Stimulated activated CD8-positive, alpha-beta memory T cell treated with anti-CD3 and anti-CD28 coated beads, Interleukin-2, amount 100 ng/mL, for 1 hour (primary cell): ENCODE measurements at places on chromosomes 12 and 14.

DNA sequence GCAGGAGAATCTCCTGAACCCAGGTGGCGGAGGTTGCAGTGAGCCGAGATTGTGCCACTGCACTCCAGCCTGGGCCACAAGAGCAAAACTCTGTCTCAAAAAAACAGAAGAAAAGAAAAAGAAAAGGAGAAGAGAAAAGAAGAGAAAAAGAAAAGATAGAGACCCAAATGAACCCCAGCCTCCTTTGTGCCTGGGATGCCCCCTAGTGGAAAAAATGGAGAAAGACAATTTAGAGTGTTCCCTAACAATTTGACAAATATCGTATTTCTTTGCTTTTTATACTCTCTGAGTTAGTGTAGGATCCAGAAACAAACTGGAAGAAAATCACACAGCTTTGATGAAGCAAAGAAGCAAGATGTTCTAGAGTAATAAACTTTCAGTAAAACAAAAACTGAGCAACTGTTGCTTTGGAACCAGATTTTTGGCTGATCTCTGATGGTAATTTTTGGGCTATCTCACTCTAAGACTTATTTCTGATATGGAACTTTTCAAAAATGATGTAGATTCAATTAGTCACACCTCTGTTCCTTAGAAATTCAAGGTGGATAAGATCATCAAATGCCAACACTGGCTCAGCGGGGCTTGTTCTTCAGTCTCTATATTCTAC, 18.6 kb upstream of the PRKAB1 start:
- no peak for DNase-seq

DNA sequence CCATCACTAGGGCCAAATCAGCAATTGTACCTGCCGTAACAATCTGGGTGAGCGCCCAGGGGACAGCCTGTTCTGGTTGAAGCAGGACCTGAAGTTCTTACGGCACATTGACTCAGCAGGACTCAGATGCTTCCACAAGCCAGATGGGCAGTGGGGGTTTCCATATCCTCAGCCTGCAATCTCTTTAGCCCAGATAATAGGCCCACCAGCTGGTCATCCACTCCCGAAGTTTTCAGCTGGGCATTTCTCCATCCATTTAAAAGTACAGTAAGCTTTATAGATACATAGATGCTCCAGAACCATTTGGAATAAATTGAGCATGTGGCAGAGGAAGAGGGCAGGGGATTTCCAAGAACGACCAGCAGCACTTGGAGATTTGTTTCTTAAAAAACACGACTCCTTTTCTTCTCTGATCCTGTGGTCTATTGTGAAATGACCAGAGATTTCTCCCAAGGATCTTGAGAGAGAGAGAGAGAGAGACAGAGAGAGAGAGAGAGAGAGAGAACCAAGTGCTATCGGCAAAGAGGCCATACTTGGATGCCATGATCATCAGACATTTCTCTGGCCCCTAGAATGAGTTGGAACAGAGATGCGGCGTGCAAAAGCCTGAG, 74.8 kb upstream of the PLXNC1 start:
- DNase-seq: no peak

DNA sequence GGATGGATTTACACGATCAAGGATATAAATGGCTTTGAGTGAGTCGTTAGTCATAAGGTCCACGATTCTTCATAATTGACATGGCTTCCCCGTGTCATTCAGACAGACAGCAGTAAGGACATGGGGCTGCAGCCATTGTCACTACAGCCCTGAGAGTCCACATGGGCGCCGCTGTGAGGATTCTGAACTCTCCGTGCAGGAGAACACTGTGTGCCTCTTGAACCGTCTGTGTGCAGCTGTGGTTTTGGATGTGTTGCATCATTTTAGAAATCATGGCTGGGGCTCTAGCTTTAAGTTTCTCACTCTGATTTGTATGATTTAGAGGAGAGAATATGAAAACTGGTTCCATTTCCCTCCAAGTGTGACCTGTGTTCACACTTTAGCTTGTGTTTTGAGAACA, 47.2 kb downstream of the NPAS3 start:
- no peak for DNase-seq

DNA sequence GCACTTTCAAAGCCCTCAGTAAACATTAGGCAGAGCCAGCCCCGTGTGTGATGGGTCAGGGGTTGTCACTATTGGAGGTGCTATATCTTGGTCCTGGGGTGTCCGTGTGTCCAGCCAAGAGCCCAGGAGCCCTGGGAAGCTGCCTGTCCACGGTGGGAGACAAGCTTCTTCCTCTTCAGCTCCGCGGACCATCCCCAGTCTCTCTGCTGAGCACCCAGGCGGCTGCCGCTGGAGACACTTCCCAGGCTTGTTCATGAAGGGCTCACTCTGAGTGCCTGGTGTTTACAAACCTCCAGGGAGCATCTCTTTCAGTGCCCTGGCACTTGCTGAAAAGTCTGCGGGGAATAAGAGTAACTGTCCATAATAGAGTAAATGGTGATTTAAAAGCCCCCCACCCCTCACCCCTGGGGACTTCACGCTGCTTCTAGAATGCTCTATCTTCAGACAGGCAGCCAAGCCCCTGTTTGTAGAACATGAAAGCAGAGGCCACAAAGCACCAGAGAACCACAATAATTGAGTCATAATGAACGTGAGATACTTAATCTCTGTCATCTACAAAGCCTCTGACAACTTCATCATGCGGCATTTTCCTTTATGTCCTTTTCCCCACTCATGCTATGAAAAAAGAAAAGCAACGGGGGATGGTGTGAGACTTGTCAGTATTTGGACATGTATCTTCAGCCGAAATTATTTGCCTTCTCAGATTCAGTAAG, 178.6 kb downstream of the TMEM132C start:
- DNase-seq: no peak

DNA sequence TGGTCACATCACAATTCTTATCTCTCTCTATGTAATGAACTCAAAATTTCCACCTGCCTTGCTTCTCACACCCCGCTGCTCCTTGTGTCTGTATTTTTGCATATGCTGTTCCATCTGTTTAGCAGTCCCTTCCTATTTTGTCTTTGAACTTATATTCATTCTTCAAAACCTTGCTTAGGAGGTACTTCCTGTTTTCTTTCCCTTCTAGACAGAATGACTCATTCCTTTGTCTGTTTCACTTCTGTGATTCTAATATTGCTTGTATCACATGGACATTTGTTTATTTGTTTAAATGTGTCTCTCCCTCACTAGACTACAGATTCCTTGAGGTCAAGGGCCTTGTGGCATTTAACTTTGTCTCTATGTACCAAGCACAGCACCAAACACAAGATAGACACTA, 424.2 kb downstream of the ETNK1 start:
- no peak for DNase-seq

DNA sequence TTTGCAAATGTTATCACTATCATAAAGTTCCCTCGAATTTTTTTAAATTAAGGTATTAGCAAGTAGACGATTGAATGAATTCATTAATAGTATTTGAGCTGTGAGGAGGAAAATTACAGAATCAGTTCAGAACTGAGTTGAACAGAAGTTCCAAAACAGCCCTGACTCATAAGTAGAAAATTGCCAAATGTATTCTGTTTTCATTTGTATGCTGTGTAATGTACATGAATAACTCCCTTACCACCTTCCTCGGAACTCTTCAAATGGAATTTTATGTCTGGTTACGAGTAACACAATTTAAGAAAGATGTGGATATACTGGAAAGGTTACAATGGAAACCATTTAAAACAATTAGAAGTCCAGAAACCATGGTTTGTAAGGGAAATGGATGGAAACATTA, 283.3 kb upstream of the FAR2 start:
- DNase-seq: no peak

- DNase-seq: no peak
Observed at GRCh38 chr12:119440803-119441360, 106.4 kb downstream of the CCDC60 start.

DNA sequence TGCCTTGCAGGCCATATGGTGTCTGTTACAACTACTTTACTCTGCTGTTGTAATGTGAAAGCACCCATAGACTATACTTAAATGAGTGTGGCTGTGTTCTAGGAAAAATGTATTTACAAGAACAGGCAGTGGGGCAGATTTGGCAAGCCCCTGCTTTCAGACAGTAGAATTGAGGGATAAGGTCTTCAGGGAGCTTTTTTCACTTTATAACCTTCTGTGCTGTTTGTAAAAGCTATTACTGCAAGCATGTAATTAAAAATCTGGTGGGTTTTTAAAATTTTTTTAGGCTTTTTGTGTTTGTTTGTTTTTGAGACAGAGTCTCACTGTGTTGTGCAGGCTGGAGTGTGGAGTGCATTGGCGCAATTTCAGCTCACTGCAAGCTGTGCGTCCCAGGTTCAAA, 73.9 kb downstream of the VEZT start:
- DNase-seq: no peak

- DNase-seq: no peak
Observed at GRCh38 chr14:105023144-105023543, 2.3 kb upstream of the CDCA4 start.

DNA sequence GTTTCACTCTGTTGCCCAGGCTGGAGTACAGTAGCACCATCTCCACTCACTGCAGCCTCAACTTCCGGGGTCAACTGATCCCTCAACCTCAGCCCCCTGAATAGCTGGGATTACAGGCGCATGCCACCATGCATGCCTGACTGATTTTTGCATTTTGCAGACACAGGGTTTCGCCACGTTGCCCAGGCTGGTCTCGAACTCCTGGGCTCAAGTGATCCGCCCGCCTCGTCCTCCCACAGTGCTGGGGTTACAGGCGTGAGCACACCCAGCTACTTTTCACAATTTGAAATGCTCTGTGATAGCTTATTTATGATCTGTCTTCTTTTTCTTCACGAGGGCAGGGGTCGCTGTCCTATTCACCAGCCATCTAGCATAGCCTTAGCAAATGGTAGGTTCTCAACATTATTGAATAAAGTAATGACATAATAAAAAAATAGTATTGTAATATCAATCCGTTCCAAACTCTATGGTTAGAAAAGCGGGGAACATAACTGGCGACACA, 477 bp upstream of the DDX47 start:
- DNase-seq: no peak

- DNase-seq: no peak
Observed at GRCh38 chr12:113220593-113221180, 577 bp upstream of the TPCN1 start.

DNA sequence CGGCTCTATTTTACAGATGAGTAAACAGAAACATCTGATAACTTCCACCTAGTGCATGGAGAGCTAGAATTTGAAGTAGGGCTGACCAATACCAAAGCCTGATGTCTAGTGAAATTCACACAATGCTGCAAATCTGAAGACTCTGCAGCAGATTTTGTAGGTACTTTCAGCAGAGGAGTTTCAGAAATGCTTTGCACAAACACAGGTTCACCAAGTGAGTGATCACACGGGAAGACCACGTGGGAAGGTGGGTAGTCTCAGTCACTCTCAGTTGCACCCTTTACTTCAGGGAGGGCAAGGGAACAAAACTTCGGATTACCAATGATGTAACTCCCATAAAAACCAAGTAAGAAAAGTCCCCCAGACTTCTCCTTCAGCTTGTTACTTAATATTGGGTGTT, 63.3 kb upstream of the DAAM1 start:
- no peak for DNase-seq

DNA sequence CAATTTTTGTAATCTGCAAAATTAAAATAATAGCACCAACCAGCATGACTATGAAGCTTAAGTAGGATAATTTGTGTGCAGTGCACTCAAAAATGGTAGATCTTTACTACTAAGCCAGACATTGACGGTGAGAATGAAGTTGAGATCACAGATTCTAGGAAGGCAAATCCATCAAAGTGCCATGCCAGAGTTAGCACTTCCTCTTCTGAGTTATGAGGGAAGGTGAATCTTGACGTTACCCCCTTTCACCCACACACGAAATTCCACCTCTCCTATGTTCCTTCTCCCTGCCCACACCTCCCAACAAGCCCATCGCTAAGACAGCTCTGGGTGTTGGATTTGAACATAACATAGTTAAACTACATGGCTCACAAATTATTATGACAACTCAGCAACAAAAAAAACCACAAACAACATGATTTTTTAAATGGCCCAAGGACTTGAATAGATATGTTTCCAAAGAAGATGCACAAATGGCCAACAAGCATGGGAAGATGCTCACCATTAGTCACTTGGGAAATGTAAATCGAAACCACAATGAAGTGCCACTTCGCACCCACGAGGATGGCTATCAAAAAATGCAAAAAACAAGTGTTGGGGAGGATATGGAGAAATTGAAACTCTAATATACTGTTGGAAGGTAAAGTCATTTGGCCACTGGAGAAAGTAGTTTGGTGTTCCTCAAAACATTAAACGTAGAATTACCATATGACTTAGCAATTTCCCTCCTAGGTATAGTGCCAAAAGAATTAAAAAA, 119.3 kb upstream of the RAP1B start:
- DNase-seq: no peak

DNA sequence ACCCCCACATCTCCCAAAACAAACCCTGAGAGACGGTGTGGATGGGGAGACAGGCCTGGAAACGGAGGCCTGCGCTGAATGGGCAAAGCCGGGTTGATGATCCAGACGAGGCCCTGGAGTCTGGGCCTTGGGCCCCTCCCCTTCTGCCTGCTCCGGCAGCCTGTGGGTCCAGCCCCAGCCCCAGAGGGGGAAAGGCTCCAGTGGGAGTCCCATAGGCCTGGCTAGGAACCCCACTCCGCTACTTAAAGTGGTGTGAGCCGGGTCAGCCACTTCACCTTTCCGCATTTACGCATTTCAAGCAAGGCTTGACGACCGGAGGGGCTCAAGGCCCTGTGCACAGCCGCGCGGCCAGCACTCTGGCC, 695 bp upstream of the TNFAIP2 start:
- no peak for DNase-seq

- no peak for DNase-seq
Observed at GRCh38 chr14:106513302-106513701, 986.9 kb downstream of the TMEM121 start.

- DNase-seq: no peak
Observed at GRCh38 chr14:61939776-61940175, 177.6 kb downstream of the SNAPC1 start.

GRCh38 chr12:27343255-27344000, 10.8 kb downstream of the BMAL2 start:
- DNase-seq: no peak

GRCh38 chr14:72763892-72764291, 130.0 kb downstream of the DPF3 start:
- no peak for DNase-seq

- DNase-seq: no peak
Observed at GRCh38 chr12:3177778-3178425, 100.7 kb downstream of the TSPAN9 start.

DNA sequence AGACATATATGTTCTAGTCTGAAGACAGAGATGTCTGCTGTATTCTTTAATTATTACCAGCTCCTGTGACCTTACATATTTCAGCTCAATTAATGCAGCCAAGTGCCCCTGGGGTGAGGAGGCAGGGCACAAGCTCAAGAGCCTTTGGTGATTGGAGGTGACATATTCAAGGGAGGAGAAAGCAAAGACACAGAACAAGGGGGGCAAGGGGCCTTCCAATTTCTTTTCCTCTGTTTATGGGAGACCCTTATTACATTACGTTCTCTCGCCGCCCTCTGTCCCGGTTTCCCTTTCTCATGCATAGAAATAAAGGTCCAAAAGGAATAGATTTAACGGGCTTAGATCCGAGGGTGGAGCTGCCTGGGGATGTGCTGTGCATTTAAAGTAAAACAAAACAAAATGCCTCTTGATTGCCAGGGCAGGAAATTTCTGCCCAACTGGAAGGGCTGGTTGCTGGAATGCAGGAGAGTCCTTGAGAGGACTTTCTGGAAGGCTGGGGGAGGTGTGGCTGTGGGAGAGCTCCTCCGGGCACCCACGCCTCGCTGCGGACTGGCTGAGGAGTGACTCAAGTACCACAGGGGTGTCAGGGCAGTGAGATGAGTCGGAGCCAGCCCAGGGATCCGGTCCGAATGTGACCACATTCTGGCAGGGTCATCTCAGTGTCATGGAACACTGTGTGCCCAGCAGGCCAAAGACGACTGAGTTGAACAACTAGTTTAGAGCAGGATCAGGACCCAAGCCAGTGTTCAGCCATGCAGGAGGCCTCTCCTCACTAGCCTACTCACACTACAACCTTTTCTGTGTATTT, 32.1 kb upstream of the GSG1 start:
- DNase-seq: no peak
